ENCODE measurements at places on chromosomes 16 and 17. TPM values are rescaled to one million over a fixed set of nuclear protein-coding genes. Genes with fewer than 3 reads are reported as not detected.

HOXB5 gene
- not detected for total RNA-seq

CCL22 gene
- not detected for total RNA-seq

DNASE1L2 gene
- not detected for total RNA-seq

TBC1D3E gene
- total RNA-seq: not detected

SRSF2 gene
- 547 TPM for total RNA-seq
